ENCODE measurements at places on chromosomes 2 and 18.

- peak; percentile 77 for DNase-seq
Observed at GRCh38 chr2:121955872-121956271, 200.4 kb downstream of the TSN start.

GRCh38 chr2:17442334-17442733, 75.9 kb downstream of the RAD51AP2 start:
- DNase-seq = no peak

DNA sequence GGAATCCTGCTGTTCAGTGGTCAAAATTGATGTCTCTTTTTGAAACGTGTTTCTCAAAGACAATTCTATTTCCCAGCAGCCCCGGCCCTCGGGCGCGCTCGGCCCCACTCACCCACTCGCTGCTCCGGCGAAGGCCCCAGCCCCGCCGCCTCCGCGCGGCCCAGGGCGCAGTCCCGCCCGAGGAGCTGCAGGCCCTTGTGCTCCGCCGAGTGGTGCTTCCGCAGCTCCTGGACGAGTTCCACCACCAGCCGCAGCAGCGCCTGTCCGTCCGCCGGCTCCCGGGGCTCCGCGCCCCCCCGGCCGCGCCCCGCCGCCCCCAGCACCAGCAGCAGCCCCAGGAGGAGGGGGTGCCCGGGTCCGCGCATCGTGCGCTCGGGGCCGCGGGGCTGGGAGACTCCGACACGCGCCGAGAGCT, 413 bp downstream of the ALKAL2 start:
- no peak for DNase-seq

DNA sequence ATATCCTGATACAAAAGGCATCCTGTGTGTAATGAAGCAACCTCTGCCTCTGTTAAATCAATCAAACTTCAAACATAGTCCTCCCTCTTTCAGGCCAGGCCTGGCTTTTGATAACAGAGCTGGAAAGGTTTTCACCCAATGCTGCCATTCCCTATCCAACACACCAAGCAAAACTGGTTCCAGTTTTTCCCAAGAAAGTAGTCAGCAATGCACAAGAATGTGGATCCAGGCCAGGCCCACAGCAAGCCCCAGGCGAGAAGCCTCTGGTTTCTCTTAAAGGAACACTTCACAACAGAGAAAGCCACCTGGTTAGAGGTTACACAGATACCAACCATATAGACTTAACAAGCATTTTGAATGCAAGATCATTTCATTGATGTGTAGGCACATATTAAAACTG, 49.2 kb upstream of the CCDC150 start:
- peak; percentile 36 for DNase-seq

Measured in retina (tissue), 1 donor.